Upper lobe of right lung (tissue), 1 donor: ENCODE measurements at places on chromosomes 11 and 22. TPM values are rescaled to one million over a fixed set of nuclear protein-coding genes. Genes with fewer than 3 reads are reported as not detected.

DNA sequence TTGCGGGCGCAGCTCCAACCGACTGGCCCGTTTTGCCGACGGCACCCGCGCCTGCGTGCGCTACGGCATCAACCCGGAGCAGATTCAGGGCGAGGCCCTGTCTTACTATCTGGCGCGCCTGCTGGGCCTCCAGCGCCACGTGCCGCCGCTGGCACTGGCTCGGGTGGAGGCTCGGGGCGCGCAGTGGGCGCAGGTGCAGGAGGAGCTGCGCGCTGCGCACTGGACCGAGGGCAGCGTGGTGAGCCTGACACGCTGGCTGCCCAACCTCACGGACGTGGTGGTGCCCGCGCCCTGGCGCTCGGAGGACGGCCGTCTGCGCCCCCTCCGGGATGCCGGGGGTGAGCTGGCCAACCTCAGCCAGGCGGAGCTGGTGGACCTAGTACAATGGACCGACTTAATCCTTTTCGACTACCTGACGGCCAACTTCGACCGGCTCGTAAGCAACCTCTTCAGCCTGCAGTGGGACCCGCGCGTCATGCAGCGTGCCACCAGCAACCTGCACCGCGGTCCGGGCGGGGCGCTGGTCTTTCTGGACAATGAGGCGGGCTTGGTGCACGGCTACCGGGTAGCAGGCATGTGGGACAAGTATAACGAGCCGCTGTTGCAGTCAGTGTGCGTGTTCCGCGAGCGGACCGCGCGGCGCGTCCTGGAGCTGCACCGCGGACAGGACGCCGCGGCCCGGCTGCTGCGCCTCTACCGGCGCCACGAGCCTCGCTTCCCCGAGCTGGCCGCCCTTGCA, 1.0 kb downstream of the FJX1 start:
- no peaks in the 10 kb centered on the region for H3K36me3 ChIP-seq
- H3K4me3 ChIP-seq: peak overlapping the region; percentile 59
- peak; percentile 66 for DNase-seq

The CYB5R2 gene
- 14.2 TPM for total RNA-seq

The RIC3 gene
- 12.9 TPM for total RNA-seq

DNA sequence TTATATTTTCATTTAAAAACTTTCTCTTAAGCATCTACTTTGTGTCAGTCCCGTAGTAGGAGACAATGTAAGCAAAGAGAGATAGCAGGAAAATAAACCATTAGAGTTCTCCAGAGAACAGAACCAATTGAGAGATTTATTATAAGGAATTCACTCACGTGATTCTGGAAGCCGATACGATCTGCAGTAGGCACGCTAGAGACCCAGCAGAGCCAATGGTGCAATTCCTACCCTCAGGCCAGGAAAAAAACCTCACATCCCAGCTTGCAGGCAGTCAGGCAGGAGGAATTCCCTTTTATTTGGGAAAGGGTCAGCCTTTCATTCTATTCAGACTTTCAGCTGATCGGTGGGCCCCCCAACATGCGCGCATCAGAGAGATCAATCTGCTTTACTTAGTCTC, 7.3 kb upstream of the PLEKHA7 start:
- no peak overlapping the region for H3K27ac ChIP-seq
- H3K27me3 ChIP-seq: no peaks in the 10 kb centered on the region
- H3K4me1 ChIP-seq: no peaks in the 10 kb centered on the region
- H3K4me3 ChIP-seq: no peak overlapping the region

DNA sequence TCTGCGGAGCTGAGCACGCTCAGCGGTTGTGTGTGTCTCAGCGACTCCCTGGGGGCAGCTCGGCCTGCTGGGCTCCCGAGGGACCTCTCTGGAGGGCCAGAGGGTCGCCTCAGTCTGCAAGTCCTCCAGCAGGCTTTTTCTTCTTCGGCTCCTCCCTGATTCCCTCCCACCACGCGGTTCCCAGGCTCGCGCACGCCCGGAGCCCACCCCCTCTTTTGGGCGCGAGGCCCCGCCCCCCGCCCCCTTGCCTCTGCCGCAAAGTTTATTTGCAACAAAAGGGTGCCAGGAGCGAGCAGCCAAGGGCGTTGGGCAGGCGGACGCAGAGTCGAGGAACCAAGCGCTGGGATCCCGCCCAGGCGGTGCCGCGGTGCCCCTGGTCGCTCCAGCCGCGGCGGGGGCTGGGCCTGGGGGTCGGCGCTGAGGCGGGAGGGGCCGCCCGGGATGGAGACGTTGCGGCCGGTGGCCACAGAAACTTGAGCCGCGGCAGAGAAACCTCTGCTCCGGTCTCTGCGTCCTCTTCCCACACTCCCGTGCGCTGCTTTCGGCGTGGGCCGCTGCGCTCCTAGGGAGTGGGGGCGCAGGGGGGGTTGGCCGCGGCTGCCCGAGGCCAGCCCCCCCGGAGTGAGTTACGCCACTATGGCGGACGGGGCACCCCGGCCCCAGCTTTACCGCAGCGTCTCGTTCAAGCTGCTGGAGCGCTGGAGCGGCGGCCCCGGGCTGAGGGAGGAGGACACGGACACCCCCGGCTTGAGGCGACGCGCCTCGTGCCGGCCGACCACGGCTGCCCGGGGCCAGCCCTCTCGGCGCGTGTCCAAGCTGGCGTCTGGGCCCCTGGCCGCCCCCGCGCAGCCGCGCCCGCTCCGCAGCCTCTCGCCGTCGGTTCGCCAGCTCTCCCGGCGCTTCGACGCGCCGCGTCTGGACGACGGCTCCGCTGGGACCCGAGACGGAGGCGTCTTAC, at the start of gene ARHGEF17:
Gene ARHGEF17, plus strand, starts transcription at position 274 of the 958 bp plus-strand sequence. Its CDS starts 363 bp downstream, at position 637.
- peak within 1 kb of the TSS; percentile 98 for H3K27ac ChIP-seq
- peak; percentile 89 for DNase-seq
- no peaks in the 10 kb centered on the region for H3K36me3 ChIP-seq
- peaks cover 38% of the 10 kb centered on the region for H3K4me1 ChIP-seq

DNA sequence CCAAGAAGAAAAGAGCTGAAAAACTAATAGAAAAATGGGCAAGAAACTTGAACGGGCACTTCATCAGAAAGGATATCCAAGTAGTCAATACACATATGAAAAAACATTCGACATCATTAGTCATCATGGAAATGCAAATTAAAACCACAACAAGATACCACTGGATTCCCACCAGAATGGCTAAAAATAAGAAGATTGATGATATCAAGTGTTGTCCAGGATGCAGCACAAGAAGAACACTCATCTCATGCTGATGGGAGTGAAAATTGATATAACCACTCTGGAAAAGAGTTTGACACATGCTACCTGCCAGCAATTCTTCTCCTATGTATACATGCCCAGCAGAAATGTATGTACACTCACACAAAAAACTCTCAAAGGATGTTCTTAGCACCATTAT, 26.9 kb upstream of the SCUBE2 start:
- no peaks in the 10 kb centered on the region for H3K4me1 ChIP-seq
- H3K27ac ChIP-seq: no peak overlapping the region
- no peak overlapping the region for H3K4me3 ChIP-seq
- no peaks in the 10 kb centered on the region for H3K27me3 ChIP-seq
- H3K36me3 ChIP-seq: no peaks in the 10 kb centered on the region
